AML-193 (cell line): ENCODE measurements at places on chromosomes 7 and 10.

- no peak for DNase-seq
Observed at GRCh38 chr7:151674161-151674920, 154.6 kb upstream of the RHEB start.

DNA sequence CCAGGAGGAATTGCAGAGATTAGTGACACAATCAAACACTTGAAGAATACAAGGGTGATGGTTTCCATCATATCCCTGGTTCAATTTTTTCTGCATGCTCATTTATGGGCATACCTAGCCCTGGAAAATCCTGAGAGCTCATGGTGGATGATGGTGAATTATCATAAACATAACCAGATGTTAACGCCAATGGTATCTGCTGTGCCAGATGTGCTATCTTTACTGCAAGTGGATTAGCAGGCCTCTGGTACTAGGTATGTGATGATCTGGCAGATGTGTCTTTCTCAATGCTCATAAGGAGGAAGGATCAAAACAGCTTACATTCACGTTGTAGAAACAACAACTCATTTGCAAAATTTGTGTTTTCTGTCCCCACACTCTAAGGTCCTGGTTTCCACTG is 150.5 kb downstream of the FZD1 start:
- no peak for DNase-seq

DNA sequence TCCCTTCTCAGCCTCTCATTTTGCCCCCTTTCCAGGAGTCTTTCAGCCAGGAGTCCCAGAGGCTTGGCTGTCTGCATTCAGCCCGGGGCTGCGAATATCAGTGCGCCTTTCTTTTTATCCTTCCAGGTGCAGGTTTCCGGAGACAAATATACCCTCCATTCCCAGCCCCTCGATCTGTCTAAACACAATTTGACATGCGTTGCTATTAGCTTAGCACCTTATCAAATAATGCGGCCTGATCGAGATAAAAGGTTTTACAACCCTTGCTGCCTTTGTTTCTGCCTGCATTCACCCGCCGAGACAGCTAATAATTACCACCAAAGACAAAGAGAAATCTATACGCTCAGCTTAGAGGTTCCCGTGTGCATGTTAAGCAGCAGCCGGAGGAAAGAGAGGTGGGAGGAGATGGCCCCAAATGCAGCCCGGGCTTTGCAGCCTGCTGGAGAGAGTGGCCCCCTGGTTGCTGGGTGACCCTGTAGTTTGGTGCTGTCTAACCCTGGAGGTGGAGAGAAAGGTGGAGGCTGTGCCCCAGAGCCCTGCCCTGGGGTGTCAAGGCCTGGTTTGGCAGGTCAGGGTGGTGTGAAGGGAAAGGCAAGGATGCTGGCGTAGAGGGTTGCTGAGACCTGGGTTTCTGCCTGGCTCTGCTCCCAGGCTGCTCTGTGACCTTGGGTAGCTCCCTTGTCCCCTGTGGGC is 185.3 kb downstream of the RPS24 start:
- no peak for DNase-seq

GRCh38 chr7:135692055-135692454 is 29.7 kb downstream of the STMP1 start:
- DNase-seq, result no peak

GRCh38 chr10:76719006-76719405 is 918.6 kb downstream of the KCNMA1 start:
- DNase-seq, result no peak

DNA sequence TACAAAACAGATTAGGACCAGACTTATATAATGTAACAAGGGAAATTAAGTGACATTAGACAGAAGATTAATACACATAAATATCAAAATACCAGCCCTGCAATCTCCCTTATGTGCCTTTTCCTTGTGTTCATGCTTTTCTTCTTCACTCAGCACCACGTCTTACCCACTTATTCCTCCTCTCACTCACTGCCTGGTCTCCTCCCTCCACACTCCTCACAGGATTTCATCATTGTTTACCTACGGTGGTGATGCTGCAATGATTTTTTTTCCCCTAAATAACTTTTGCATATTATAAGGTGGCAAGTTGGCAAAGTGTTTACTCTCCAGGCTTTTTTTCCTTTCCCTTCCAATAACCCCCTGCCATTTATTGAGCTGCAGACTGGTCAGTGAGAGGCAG is 203.2 kb downstream of the PCLO start:
- no peak for DNase-seq

DNA sequence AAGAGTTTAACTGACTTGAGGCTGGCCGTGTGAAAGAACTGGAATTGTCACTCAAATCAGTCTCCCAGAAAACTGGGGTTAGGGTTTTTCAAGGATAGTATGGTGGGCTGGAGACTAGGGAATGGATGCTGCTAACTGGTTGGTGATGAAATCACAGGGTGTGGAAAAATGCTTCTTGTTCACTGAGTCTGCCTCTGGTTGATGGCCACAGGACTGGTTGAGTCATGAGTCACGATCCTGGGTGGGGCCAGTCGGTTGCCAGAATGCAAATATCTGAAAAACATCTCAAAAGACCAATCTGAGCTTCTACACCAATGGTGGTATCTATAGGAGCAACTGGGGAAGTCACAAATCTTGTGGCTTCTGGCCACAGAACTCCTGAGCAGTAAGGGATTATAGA is 16.3 kb upstream of the BAMBI start:
- no peak for DNase-seq

DNA sequence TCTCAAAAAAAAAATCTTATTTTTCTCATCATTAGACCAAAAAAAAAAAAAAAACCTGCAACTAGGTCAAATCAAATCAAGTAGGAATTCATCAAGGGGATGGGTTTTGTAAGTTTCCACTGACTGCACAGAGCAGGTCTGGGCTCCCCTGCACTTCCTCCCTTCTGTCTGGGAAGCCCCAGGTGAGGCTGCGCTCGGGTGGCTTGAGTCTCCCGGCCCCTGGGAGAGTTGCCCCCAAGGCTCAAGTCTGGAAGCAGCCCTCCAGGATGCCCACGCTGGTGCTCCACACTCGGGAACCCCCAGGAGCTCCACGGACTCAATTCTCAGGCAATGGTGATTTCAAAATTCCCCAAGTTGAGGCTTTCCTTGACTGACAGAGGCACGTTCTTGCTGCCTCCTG is 41.7 kb upstream of the RBM33 start:
- DNase-seq, result no peak

GRCh38 chr10:62264126-62264525 is 4.5 kb downstream of the RTKN2 start:
- DNase-seq, result no peak

- DNase-seq, result no peak
Observed at GRCh38 chr10:86956848-86957448, 467 bp downstream of the MMRN2 start.

DNA sequence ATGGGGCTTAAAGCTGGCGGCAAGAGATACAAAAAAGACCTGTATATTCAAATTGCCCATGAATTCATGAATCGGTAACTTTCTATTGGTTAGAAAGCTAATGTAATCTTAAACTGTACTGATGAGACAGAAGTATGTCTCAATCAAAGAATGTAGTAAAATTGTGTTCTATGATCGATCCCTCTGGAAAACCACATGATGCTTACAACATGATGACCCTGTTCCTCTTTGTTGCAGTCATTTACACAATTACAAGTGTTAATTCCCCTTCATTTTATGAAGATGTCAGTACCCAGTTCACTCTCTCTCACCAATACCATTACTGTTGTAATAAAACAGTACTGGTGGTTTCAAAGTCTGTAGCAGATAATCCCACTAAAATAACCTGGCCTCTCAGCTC is 10.1 kb downstream of the KIF5B start:
- DNase-seq, result peak; percentile 46

GRCh38 chr7:29345590-29345989 is 151.0 kb downstream of the CHN2 start:
- DNase-seq, result peak; percentile 38

- no peak for DNase-seq
Observed at GRCh38 chr10:78544423-78545090, 510.9 kb downstream of the RPS24 start.

GRCh38 chr7:90669492-90669891 is 73.4 kb downstream of the CDK14 start:
- DNase-seq, result no peak

GRCh38 chr7:64599359-64599758 is 36.5 kb upstream of the ZNF680 start:
- DNase-seq, result peak; percentile 60

DNA sequence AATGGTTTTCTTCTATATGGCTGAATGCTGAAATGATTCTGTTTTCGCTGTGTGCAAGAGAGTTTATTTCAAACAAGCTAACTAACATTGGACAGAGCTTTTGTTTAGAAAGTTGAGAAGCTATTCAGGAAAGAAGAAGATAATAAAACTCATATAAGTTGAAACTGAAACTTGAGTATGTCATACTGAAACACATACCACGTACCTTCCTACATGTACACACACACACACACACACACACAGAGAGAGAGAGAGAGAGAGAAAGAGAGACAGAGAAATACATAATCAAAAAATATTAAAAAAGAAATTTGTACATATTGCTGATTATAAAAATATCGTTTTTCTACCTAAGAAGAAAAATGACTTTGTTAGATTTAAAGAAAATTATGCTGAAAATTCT is 561.9 kb upstream of the KCND2 start:
- DNase-seq, result no peak
